RWPE1 (cell line): ENCODE measurements at places on chromosomes 4 and X.

- no peak for DNase-seq
Observed at GRCh38 chr4:52822583-52822971, 39.5 kb upstream of the RASL11B start.

GRCh38 chr4:111601671-111602070 lies 543.6 kb upstream of the FAM241A start:
- DNase-seq: no peak

- DNase-seq: no peak
Observed at GRCh38 chrX:153830640-153831428, 490 bp upstream of the PDZD4 start.

GRCh38 chr4:144757969-144758368 lies 112.0 kb downstream of the HHIP start:
- no peak for DNase-seq

GRCh38 chrX:43808231-43808630 lies 74.0 kb downstream of the MAOB start:
- DNase-seq: no peak

GRCh38 chr4:152486429-152487389 lies 49.2 kb downstream of the FBXW7 start:
- no peak for DNase-seq

DNA sequence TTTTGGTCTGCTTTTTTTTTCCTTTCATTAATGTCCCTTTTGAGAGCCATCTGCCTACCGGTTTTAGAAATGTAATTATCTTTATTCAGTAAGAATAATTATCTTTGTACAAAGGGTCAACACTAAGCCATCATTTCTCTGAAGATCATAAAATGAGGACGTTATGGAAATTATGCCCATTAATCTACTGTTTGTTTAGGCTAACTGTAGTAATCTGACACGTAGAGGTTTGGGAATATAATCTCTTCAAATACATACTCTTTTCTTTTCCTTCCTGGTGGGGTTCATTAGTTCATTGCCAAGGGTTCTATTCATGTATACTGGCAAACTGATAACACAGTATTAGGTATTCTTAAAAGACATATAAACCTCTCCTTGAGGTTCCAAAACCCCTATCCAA lies 3.8 kb upstream of the HSD17B13 start:
- no peak for DNase-seq

DNA sequence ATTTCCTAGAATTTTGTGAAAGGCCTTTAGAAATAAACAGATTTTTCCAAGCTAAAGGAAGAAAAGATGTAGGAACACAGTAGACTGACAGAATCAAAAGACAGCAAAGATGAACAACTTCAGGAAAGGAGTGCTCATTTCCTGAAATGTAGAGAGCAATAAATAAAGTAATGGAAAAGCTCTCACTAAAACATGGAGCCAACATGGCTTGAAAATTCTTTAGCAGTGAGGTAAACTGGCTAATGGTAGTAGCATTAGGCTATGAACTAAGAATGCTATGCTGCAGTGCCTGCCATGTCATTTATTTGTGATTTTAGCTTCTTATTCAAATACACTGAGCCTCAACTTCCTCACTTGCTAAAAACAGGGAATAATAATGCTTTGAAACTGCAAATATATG lies 108.7 kb downstream of the IQCM start:
- no peak for DNase-seq

DNA sequence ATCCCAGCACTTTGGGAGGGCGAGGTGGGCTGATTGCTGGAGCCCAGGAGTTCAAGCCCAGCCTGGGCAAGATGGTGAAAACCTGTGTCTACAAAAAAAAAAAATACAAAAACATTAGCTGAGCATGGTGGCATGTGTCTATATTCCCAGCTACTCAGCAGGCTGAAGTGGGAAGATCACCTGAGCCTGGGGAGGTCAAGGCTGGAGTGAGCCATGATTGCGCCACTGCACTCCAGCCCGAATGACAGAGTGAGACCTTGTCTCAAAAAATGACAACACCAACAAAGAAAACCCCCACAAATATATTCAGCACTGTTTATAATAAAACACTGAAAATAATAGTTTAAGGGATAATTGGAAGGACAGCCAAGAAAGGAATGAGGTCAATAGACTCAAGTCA lies 3.6 kb upstream of the ELOVL6 start:
- DNase-seq: no peak

DNA sequence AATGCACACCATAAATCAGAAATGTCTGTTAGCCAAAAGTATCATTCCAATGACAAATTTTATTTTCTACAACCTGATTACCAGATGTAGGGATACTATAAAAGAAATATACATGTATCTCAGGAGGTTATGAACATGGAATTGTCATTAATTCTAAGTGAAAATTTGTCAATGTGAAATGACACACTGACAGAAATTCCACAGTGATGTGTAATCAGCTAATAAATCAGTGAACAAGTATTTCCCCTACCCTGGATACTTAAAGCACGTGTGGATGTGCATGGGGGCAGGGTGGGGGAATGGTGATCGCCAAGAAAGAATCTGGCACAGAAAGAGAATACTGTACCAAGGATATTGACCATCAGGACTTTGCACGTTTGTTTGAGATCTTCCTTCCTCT lies 123.6 kb downstream of the SH3RF1 start:
- DNase-seq: peak; percentile 72

DNA sequence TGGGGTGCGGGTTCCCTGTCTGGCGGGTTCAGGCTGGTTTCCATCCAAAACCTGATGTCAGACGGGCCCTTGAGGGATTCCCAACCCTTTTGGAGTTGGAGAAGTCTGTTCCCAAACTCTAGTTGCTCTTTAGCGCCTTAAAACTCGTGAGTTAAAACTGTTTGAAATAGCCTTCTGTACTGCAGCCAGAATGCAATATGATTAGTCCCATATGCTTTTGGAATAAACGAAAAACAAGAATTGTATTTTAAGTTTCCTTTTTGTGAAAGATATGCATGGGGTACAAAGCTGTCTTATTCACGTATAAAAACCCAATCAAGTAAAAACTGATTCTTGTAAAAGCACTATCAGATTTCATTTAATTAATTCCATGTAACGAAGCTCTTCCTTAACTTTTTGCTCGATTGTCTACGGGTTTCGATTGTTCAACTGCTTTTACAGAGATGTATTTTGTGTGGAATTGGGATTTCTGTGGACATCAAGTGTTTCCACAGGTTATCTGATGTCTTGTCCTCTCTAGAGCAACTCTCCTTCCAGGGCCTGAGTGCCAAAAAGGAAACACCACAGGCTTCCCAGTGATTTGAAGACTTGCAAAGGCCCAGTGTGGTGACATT lies 49.5 kb downstream of the CLDN34 start:
- no peak for DNase-seq

- no peak for DNase-seq
Observed at GRCh38 chr4:145351162-145351561, 130.5 kb upstream of the SMAD1 start.

DNA sequence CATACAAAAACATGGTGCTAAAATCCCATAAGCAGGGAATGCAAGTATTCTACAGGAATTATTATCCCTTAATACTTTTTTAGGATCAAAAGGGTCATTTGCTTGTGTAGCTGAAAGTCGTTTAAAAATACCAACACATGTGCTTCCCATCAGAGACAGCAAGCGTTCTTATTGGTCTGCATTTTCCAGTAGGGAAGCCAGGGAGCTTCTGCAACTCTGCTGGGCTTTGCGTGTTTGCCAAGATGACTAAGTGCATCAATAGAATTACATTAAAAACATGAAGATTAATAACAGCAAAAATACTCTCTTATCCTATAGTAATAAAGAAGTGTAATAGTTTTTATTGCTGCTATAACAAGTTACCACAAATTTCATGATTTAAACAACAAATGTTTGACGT lies 111.2 kb downstream of the QDPR start:
- DNase-seq: no peak

- no peak for DNase-seq
Observed at GRCh38 chr4:71400810-71401209, 62.0 kb downstream of the SLC4A4 start.

- DNase-seq: no peak
Observed at GRCh38 chr4:185395238-185395955, at the start of gene LRP2BP. Gene LRP2BP, minus strand, starts transcription at chr4:185395924. Its CDS starts 17,738 bp downstream, at chr4:185378186.

- DNase-seq: no peak
Observed at GRCh38 chr4:147533331-147533730, 52.4 kb downstream of the EDNRA start.

- no peak for DNase-seq
Observed at GRCh38 chr4:110248100-110248499, 49.7 kb upstream of the ELOVL6 start.
